ENCODE measurements at places on chromosomes 3 and 15.
A peak's percentile ranks its signal among the peaks of the same experiment; 100 is the strongest.

DNA sequence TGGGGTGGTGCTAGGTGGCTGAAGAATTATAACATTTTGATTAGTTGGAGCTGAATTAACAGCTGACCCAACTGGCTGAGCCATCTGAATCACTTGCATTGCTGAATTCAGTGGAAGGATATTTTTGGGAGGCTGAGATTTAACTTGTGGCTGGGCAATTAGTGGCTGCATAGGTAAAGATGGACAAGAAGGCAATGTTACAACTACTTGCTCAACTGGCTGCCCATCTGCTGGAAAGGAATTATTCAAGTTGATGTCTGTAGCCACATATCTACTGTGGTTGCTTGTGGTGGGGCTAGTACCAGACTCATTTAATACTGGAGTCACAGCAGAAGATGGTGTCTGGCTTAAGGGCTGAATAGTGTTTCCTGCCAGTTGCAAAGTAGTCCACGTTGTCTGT, 36.4 kb downstream of the USF3 start:
- no peak for DNase-seq

DNA sequence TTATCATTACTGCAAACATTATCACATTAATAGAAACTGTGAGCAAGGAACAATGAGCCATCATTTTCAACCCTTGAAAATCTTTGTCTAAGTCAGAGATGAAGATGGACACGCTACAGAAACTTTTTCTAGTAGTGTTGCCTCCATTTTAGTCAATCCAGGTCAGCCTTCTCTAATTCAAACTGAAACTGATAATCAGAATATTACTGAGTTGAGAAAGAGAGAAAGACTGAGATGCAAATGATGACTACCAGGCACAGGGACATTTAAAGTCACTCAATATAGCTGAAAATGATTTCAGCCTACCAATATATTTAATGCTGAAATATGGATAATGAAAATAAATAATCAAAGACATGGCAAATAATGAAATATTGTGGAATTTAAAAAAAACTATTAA, 261.4 kb downstream of the GBE1 start:
- no peak for DNase-seq

GRCh38 chr3:69777582-69777967, 38.3 kb downstream of the MITF start:
- DNase-seq = no peak

- DNase-seq = no peak
These were observed 58.0 kb upstream of the FBN1 start for GRCh38 chr15:48703544-48703943.

DNA sequence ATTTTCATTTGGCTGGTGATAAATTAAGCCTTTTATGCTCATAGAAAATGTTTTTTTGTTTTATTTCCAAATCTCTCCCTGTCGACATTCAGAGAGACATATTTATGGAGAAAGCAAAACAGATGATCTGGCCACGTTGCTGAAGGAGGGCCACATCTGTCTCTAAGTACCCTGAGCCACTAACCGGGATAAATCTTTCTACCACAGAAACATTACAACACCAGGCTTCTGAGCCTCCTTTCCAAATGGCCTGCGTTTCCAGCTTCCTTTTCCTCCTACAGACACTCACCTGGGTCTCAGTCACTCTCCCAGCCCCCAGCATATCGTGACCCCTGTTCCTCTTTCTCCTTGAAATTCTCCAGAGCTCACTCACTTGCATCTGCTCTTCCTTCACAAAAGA, 161.0 kb downstream of the ARRDC4 start:
- no peak for DNase-seq

DNA sequence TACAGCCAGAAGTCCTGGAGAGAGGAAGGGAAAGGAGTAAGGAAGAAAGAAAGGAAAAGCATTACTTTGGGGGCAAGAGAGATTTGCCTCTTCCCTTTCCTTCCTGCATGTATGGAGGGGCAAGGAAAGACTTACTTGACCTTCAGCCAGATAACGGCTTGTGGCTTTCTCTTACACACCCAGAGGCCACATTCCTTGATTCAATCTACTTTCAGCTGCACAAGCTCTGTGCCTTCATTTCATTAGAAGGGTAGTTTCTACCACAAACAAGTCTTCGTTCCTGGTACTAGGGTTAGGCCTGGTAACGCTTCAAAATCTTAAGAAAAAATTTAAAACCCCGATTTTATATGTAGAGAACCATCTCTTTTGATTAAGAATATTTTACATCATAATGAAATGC, 835.9 kb downstream of the TUSC7 start:
- peak; percentile 54 for DNase-seq

DNA sequence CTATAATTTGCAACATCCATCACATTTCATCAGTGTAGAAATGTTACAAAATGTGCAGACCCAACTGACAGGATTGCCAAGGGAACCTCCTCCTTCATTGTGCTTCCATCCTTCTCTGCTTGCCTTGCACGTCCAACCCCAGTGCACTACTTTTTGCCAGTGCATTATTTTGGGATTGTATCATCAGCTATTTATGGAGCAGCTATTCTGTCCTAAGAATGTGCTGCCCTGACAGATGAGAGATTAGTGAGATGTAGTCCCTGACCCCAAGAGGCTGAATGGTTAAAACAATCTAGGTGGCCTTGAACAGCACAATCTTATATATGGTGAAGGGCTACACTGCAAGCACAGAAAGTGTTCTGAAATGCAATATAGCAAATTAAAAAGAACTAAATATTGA, 935.8 kb downstream of the IGSF11 start:
- no peak for DNase-seq

DNA sequence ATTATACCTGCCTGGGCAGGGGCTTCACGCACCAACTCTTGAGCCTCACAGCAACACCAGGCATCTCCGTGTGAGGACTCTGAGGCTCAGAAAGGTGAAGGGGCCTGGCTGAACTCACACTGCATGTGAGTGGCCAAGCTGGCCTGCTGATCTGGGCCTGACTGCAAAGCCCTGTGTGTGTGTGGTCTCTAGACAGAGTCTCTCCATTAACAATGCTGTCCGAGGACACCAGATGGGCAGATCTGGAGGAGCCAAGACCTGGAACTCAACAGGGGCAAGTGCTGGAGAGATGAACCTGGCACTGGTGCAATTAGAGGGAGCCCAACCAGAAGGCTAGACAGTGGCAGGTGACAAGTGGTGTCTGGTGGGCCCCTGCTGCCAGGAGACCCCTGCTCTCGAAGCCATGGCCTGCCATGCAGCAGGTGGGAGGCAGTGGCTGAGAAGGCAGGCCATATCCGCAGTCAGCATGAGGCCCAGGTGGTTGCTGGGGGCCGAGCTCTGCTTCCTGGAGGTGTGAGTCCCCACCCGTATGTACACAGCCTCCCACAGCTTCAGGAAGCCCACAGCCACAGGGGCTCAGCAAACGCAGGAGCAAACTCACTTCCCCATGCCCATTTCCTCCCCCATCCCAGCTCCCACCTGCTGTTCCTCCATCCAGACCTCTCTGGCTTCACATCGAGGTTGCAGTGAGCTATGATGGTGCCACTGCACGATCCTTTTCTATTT, 39.0 kb downstream of the CYP11A1 start:
- no peak for DNase-seq

GRCh38 chr3:195209083-195209846, 61.7 kb downstream of the XXYLT1 start:
- DNase-seq = peak; percentile 56

- DNase-seq = no peak
These were observed 143.3 kb downstream of the TCF12 start for GRCh38 chr15:57061696-57062095.

- no peak for DNase-seq
These were observed 51.6 kb downstream of the ABHD2 start for GRCh38 chr15:89139613-89140499.

DNA sequence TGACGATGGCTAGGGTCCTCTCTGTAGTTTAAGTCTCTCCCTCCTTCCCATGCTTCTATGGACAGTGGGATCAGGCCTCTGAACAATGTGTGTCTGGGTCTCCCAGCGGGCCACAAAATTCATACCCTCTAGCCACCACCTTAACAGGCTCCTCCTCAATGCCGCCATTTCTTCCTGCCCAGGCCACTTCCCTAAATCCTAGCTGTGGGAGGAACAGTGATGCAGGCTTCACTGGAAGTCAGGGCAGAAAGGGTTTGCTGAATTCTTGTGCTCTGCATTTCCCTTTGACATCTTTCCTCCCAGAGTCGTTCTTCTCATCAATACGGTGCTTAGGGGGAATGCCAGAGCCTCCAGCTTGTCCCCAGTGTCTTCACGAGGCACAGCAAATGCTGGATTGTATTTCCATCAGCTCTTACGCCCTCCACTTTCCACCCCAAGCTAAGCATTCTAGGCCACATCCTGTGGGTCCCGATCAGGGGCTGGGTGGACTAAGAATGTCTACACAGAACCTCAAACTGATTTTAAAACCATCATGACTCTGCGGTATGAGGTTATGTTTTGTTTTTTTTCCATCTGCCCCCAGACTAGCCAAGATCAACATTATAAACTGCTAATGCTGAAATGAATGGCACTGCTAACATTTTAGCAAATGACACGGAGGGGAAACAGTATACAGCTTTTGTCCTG, 11.9 kb upstream of the LDHAL6B start:
- peak; percentile 22 for DNase-seq
